DMS79 (cell line): ENCODE measurements at places on chromosomes 11 and 22.

GRCh38 chr11:61742391-61742790, 10.0 kb upstream of the MYRF start:
- DNase-seq = no peak

GRCh38 chr22:35436421-35436820, 36.5 kb downstream of the MCM5 start:
- DNase-seq = no peak

DNA sequence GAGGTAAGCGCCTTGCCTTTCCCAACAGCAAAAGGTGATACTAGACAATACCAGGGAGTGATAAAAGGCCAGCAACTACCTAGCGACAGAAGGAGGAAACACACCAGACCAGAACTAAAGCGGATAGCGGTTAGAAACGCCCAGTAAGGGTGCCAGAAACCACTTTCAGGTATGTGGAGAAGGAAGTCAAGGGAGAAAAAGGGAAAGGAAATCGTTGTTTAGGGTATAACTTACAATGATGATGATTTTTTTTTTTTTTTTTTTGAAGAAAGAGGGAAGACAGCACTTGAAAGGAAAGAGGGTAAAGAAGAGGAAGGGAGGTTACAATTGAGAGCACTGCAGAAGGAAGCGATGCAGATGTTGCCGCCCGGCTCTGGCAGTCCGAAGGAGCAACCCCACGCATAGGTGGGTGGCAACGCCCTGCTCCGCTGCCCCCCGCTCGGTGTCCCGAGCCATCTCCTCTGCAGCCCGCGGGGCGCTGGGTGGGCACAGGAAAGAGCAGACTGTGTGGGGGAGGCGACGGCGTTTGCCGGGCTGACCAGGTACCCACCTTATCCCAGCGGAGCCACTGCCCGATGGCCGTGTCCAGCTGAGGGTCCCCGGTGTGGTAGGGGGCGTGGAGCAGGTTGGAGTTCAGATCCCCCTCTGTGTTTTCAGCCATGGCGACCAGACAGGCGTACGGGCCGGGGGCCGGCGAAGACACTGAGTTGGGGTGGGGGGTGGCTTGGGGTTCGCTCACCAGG, 561 bp downstream of the PGM2L1 start:
- peak; percentile 40 for DNase-seq

DNA sequence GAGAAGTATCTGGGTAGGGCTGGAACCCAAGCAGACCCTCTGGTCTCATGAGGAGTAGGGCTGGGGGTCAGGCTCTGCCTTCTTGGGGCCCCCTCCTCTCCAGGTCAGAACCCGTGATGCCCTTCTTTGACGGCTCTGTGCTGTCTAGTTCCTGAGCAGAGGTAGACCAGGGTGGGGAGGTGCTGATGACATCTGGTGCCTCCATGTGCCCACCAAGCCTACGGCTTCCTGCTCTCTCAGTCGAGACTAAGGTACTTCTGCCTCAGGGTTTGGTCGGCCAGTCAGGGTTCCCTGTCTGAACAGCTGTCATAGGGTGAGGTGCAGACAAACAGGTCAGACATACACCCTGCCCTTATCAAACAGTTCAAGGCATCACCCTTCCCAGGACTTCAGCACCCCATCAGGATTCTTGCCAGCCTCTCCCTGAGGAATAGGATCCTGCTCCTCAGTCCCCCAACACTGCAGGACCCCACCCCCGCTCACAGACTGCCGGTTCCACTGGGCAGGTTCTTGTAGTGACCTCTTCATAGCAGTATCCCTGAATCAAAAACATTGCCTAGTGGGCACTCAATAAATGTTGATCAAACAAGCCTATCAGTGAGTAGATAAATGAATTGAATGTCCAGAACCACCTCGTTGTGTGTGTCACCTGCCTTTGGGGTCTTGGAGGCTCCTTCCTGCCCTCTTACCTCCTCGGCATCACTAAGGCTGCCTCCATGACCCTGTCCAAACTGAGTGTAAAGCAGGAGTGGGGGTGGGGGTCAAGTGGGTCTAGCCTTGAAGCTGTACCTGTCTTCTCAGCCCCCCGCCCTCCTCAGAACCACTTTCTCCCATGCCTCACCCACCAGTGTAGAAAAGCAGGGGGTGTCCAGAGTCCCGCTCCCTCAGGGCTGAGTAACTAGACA, 158.2 kb downstream of the BUD13 start:
- DNase-seq = no peak

DNA sequence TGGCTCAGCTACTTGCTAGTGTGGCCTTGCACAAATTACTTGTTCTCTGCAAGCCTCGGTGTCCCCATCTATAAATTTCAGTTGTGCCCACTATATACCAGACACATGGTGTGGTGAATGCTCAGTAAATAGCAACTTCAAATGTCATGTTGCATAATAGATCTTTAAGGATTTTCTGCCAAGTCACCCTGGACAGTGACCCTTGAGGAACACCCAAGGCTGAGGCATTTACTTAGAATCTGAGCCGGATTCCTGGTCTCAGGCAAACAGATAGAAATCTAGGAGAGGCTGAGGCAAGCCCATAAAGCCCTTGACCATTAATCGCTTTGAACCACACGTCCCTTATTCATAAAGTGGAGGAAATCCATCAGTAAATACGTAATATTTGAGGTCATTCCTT, 9.7 kb downstream of the TEAD1 start:
- no peak for DNase-seq

DNA sequence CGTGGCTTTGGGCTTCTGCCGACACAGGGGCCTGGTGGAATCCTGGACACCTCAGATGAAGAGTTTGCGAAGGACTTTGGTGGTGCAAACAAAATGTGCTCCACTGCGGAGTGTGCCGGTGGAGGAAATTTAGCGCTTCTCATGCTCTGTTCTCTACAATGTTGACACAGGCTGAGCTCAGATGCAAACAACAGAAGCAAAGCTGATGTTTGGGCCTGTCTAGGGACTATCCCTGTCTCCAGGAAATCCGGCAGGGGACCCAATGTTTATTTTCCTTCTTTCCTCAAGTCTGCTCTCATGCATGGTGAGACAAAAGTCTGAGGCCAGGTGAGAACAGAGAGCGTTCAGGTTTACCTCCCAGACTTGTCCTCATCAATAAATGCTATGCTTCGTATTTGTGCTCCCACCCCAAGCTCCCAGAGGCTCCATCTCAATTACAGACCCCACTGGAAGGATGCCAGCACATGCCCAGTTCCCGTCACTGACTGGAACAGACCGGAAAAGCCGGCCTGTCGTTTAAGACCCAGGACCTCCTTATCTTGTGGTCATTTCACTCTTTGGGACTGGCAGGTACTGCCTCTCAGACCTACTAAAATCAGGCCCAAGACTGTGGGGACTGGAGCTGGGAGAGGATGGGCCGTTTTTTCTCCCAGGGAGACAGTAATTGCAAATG, 105.7 kb upstream of the B3GAT1 start:
- no peak for DNase-seq

DNA sequence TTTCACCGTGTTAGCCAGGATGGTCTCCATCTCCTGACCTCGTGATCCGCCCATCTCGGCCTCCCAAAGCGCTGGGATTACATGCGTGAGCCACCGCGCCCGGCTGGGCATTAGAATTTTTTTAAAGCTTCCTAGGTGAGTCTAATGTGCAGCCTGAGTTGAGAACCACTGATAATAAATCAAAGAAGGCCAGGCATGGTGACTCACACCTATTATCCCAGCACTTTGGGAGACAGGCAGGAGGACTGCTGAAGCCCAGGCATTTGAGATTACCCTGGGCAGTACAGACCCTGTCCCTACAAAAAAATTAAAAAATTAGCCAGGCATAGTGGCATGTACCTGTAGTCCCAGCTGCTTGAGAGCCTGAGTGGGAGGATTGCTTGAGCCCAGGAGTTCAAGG, 13.7 kb downstream of the MEI1 start:
- DNase-seq = no peak

GRCh38 chr11:87358461-87358860, 320.7 kb downstream of the TMEM135 start:
- no peak for DNase-seq

- peak; percentile 49 for DNase-seq
Measured at GRCh38 chr11:125376117-125376516, 119.9 kb downstream of the FEZ1 start.

DNA sequence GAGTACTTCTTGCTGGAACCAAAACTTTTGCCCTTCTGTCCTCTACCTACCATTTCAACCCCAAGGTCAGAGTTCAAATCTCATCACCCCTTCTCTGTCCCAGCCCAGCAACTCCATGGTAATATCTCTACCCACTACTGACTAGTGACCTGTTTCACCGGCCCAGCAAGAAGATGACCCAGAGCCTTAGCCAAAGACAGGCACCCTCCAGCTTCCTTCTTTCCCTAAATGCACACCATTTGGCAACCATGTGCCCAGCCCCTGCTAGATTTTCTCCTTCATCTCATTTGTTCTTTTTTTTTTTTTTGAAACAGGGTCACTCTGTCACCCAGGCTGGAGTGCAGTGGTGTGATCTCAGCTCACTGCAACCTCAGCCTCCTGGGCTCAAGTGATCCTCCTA, 14.9 kb downstream of the ARAP1 start:
- no peak for DNase-seq

DNA sequence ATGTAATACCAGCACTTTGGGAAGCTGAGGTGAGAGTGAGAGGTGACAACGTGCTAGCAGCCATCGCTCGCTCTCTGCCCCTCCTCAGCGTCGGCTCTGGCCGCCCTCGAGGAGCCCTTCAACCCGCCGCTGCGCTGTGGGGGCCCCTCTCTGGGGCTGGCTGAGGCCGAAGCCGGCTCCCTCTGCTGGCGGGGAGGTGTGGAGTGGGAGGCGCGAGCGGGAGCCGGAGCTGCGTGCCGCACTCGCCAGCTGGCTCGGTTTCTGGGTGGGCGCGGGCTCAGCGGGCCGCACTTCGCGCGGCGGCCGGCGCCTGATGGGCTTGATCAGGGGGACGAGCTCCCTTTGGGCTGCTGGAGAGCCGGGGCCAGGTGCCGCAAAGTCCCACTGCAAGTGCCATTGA, 98.9 kb upstream of the UBASH3B start:
- DNase-seq = peak; percentile 48

GRCh38 chr22:32781695-32782094, 19.8 kb upstream of the TIMP3 start:
- no peak for DNase-seq
